ENCODE measurements at places on chromosomes 4 and X.
A peak's percentile ranks its signal among the peaks of the same experiment; 100 is the strongest.

DNA sequence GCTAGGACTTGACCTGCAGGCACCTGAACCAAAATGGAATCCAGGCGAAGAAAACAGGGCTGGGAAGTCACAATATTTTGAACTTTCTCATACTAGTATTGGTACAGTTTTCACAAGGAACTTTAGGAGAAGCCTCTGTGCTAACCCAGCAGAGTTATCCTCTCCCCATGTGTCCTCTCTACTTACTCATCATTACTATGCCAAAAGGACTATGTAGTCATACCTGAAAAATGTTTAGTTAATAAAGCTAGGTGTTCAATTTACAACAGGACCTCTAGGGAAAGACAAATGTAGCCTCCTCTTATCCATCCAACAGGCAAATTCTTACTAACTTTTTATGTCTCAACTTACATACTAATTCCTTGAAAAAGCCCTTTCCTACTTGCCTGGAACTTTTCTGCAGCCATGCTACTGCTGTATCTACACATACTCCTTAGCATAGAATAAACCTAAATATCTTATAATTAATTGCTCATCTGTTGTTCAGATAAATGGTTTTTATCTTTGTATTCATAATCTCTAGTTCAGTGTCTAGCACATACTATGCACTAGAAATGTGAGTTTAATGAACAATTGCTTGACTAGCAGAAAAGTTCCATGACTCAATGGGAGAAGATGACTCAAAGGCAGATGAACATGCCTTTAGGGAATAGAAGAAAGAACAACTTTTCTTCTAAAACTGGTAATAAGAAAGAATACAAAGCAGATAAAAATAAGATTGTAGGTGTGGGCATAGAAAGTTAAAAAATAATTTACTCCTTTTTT lies 215.5 kb upstream of the VEGFC start:
- no peak for DNase-seq

DNA sequence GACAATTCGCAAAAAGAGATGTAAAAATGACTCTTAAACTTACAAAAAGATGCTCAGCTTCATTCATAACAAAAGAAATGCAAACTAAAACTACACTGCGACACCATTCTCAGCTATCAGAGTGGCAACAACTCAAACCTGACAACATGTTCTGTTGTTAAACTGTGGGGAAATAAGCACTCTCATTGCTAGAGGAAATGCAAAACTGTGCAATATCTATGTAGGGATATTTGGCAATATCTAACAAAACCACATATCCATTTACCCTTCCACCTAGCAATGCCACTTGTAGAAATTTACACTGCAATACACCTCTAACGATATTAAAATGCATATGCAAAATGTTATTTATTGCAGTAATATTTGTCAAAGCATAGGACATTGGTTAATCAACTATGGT lies 78.3 kb upstream of the EGFL6 start:
- DNase-seq = no peak

- no peak for DNase-seq
Measured at GRCh38 chr4:81736324-81736723, 264.6 kb upstream of the RASGEF1B start.

DNA sequence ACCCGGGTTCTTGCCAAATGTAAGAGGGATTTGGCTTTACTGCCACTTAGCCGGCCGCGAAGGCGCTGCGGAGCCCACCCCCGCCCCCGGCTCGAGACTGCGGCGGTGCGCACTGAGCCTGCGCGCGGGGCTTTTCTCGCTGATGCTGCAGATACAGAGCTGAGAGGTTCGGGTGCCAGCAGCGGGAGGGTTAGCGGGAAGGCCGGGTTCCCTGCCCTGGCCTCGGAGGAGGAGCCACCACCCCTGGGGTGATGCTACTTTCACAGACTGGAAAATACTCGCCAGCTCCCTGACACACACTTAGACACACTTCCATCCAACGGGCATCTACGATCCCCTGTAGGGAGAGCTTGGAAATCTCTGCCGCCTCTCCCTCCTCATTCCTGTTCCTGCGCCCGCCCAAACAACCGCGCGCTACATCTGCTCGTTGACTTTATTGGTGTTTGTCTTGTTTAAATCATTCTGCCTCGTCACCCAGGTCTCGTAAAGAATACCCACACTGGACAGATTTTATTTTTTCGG lies 2.1 kb upstream of the PCDH7 start:
- peak; percentile 80 for DNase-seq

GRCh38 chr4:24820541-24820940 lies 25.2 kb downstream of the SOD3 start:
- no peak for DNase-seq

Data from NCI-H146 (cell line).